CD4-positive, alpha-beta memory T cell (primary cell): ENCODE measurements at places on chromosomes 1 and 21. TPM values are rescaled to one million over a fixed set of nuclear protein-coding genes. Genes with fewer than 3 reads are reported as not detected.

GRCh38 chr1:44059664-44060355 is 28.5 kb upstream of the SLC6A9 start:
- no peaks in the 10 kb centered on the region for H3K4me1 ChIP-seq
- H3K36me3 ChIP-seq = no peaks in the 10 kb centered on the region
- no peak for DNase-seq
- H3K27ac ChIP-seq = no peak overlapping the region
- H3K4me3 ChIP-seq = no peak overlapping the region

GRCh38 chr1:178092878-178093493 is 918 bp upstream of the RASAL2 start:
- no peak overlapping the region for H3K4me3 ChIP-seq
- peaks cover 5% of the 10 kb centered on the region for H3K4me1 ChIP-seq
- peaks cover 22% of the 10 kb centered on the region for H3K27me3 ChIP-seq

GRCh38 chr1:111833334-111833733 is 77.6 kb downstream of the DDX20 start:
- H3K27me3 ChIP-seq = peaks cover 4% of the 10 kb centered on the region
- H3K27ac ChIP-seq = no peak overlapping the region
- H3K4me3 ChIP-seq = no peak overlapping the region

GRCh38 chr1:94325377-94326302 is 88.3 kb upstream of the ARHGAP29 start:
- no peaks in the 10 kb centered on the region for H3K4me1 ChIP-seq
- no peak overlapping the region for H3K27ac ChIP-seq
- peaks cover 3% of the 10 kb centered on the region for H3K27me3 ChIP-seq

DNA sequence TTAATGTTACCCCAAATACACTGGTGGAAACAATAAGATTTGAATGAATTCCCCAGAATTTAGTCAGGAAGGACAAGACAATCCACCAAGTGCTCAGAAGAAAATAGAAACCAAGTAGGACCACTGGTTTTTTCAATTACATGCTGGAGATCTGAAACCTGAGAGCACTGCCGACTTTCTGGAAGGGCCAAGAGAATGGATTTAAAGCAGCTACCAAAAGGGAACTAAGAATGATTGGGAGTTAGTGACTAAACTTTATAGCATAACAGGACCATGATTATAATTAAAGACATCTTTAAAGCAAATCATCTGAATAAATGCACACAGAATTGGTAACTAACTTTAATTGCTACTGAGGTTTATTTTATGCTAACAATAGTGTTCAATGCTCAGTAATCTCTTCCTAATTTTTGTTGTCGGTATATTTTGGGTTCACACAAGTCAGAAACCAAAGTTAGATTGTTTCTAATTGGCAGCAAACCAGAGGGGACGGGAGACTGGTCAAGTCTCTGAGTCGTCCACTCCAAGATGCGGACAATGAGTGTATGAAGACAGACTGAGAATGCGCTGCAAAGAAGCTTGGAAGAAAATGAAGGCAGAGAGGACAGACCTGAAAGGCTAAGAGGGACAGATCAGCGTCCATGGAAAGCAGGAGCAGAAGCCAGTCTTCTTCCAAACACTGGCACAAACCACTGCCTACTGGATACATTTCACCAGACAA is 2.3 kb upstream of the RGS13 start:
- no peak for DNase-seq
- H3K27ac ChIP-seq = no peak overlapping the region
- H3K27me3 ChIP-seq = no peaks in the 10 kb centered on the region
- no peaks in the 10 kb centered on the region for H3K4me1 ChIP-seq
- no peak overlapping the region for H3K4me3 ChIP-seq

DNA sequence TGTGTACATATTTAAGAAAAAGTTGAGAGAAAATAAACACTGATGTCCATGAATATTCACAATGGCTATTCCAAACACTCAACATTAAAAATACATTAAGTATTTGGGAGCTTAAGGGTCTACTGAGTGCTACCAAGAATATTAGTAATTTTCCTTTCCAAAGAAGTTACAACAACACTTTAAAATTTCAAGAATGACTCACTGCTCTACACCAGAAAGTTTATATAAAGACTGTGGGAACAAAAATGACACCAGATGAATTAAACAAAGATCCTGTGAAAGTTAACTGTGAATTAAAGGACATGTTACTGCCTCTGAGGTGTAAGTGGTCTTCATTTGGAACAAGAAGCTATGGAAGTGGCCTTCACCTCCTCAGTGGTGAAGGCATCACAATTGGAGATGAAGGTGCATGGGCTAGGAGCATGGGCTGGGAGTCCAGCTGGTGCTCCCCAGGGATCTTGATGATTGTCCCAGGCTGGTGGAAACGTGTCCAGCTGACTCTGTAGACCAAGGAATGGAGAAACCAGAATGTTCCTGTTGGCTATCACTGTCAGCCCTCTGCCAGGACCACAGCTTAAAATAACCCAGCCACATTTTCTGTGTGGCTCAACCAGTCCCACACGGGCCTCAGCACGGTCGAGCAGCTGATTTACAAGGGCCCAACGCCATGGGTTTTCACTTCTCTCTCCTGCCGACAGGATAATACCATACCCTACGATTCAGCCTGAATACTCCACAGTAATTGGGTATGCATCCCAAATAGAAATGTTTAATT is 28.8 kb downstream of the TAF5L start:
- H3K4me1 ChIP-seq = no peaks in the 10 kb centered on the region
- no peak overlapping the region for H3K4me3 ChIP-seq
- no peaks in the 10 kb centered on the region for H3K27me3 ChIP-seq
- no peak for DNase-seq
- H3K27ac ChIP-seq = no peak overlapping the region

DNA sequence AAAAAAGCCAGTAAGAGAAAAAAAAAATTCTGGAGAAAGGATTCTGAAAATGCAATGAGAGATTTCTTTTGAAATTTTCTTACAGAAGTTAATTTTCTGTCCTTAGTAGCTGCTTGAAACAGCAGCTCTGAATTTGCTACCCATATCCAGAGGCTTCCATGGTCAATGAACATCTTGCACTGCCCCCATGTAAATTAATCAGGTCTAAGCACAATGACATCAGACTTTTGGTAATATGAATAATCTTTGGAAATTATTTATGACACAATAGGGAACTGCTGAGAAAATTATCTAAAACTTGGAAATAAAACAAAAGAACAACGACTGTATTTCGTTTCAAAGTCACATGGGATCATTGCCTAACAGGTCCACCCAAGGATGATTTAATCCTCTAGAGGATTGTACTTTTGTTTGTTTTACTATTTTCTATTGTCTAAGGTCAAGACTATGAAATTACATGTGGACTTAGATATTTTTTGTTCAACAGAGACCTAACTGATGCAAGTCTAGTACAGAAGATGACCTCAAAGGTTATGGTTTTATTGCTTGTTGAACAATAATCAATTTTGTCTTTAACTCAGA is 312.1 kb downstream of the BACH1 start:
- H3K27ac ChIP-seq = no peak overlapping the region
- no peaks in the 10 kb centered on the region for H3K27me3 ChIP-seq
- H3K4me1 ChIP-seq = no peaks in the 10 kb centered on the region
- H3K36me3 ChIP-seq = no peaks in the 10 kb centered on the region

- no peak overlapping the region for H3K4me3 ChIP-seq
- H3K27ac ChIP-seq = no peak overlapping the region
- H3K36me3 ChIP-seq = no peaks in the 10 kb centered on the region
These were observed 64.1 kb downstream of the KIFAP3 start for GRCh38 chr1:170010443-170010842.

The AIM2 gene
- 7.8 TPM for total RNA-seq

GRCh38 chr1:221335161-221336101 is 406.5 kb downstream of the DUSP10 start:
- no peaks in the 10 kb centered on the region for H3K36me3 ChIP-seq
- H3K4me3 ChIP-seq = no peak overlapping the region
- no peaks in the 10 kb centered on the region for H3K4me1 ChIP-seq

The ANGPTL1 gene
- total RNA-seq = not detected

DNA sequence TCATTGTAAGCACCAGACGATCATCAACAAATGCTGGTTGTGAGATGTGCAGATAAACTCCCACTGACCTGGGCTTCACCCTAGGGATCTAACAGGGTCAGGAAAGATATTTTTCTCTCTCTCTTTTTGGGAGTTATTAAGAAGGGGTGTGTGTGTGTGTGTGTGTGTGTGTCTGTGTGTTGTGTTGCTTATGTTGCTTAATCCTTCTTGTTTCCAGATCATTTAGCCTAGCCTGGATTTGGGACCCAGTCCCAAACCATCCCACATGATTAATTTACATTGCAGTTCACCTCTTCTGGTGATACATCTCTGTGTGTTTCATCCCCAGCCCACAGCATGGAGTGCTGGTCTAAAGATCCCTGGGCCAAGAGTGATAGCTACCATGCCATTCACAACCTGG is 122.8 kb upstream of the IPO9 start:
- H3K4me3 ChIP-seq = no peak overlapping the region
- no peak for DNase-seq
- no peak overlapping the region for H3K27ac ChIP-seq
- no peaks in the 10 kb centered on the region for H3K36me3 ChIP-seq
- H3K4me1 ChIP-seq = peaks cover 4% of the 10 kb centered on the region
- no peaks in the 10 kb centered on the region for H3K27me3 ChIP-seq

DNA sequence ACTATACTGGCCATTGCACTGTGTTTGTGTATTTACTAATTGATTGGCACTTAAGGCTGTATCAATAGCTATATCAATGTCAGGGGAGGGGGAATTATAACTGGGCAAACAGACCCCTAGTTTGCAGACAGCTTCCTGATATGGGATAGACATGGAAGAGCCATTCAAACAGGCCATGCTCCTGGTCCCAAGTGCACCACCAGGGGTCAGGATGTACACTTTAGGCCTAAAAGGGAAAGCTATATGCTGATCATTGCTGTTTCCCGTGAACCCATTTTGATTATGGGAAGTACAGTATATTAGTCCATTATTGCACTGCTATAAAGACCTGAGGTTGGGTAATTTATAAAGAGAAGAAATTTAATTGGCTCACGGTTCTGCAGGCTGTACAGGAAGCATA is 124.9 kb upstream of the BACE2 start:
- H3K4me1 ChIP-seq = no peaks in the 10 kb centered on the region
- H3K27me3 ChIP-seq = no peaks in the 10 kb centered on the region
- DNase-seq = no peak
- H3K4me3 ChIP-seq = no peak overlapping the region

DNA sequence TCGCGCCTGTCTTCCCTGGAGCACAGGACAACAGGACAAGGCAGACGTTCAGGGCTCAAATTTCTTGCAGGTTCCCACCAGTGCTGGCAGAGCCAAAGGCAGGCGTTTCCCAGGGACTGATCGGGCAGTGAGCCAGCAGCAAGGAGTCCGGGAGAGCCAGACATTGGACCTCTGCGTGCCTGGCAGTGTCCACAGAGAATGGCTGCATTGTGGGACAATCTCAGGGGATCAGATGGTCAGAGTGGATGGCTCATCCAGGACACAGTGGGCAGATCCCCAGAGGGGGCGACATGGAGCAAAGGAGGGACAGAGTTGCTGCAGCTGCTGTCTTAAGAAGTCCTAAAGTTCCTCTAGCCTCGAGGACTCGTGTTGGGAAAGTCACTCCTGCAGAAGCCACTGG is 4.6 kb downstream of the TMEM63A start:
- no peak for DNase-seq
- peaks cover 56% of the 10 kb centered on the region for H3K36me3 ChIP-seq
- no peaks in the 10 kb centered on the region for H3K27me3 ChIP-seq
- H3K4me3 ChIP-seq = no peak overlapping the region
- H3K4me1 ChIP-seq = peaks cover 68% of the 10 kb centered on the region
- H3K27ac ChIP-seq = peak overlapping the region; percentile 84

GRCh38 chr1:40477678-40478053 is 576 bp downstream of the ZFP69 start:
- no peak for DNase-seq
- peaks cover 13% of the 10 kb centered on the region for H3K4me1 ChIP-seq
- H3K4me3 ChIP-seq = peak overlapping the region; percentile 61
- no peaks in the 10 kb centered on the region for H3K27me3 ChIP-seq
- H3K36me3 ChIP-seq = peaks cover 12% of the 10 kb centered on the region

The CA14 gene
- not detected for total RNA-seq

DNA sequence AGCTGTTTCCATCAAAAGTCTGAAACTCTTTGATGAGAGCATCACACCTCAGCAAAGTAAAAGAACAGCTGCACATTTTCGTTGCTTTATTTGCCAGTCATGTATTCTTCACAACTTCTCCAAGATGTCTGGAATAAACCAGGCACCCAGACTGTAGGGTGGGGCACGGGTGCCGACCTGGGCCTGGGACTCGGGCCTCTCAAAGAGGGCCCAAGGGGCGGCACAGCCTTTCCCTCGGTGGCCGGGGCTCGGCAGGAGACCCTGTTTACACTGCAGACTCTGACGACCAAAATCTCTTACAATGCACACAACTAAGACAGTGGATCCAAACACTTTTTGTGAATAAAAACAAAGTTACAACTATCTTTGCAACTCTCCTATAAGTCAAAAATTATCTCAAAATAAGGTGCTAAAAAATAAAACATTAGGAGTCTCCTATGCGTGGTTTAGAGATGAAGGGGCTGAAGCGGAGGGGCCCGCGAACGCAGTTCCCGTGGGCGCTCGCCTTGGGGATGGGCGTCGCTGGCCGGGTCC is 696 bp downstream of the LSS start:
- no peaks in the 10 kb centered on the region for H3K36me3 ChIP-seq
- H3K4me1 ChIP-seq = peaks cover 28% of the 10 kb centered on the region
- no peaks in the 10 kb centered on the region for H3K27me3 ChIP-seq
- DNase-seq = no peak
- H3K27ac ChIP-seq = peak overlapping the region; percentile 76

The LHX4 gene
- not detected for total RNA-seq

GRCh38 chr1:58922302-58923089 is 138.6 kb upstream of the JUN start:
- peaks cover 16% of the 10 kb centered on the region for H3K4me1 ChIP-seq
- no peak overlapping the region for H3K4me3 ChIP-seq
- H3K27ac ChIP-seq = no peak overlapping the region

- no peak overlapping the region for H3K27ac ChIP-seq
- no peak overlapping the region for H3K4me3 ChIP-seq
- no peaks in the 10 kb centered on the region for H3K27me3 ChIP-seq
These were observed 4.8 kb downstream of the ARPC5 start for GRCh38 chr1:183630748-183631147.

- H3K27me3 ChIP-seq = no peaks in the 10 kb centered on the region
- no peaks in the 10 kb centered on the region for H3K36me3 ChIP-seq
- no peak for DNase-seq
- no peak overlapping the region for H3K4me3 ChIP-seq
These were observed 76.8 kb downstream of the KCNJ15 start for GRCh38 chr21:38333301-38334272.

GRCh38 chr1:26154750-26155149 is 4.1 kb upstream of the FAM110D start:
- no peak for DNase-seq
- H3K27me3 ChIP-seq = no peaks in the 10 kb centered on the region
- no peak overlapping the region for H3K4me3 ChIP-seq
- no peaks in the 10 kb centered on the region for H3K4me1 ChIP-seq
- H3K36me3 ChIP-seq = no peaks in the 10 kb centered on the region

- H3K27ac ChIP-seq = no peak overlapping the region
- H3K27me3 ChIP-seq = no peaks in the 10 kb centered on the region
- peaks cover 6% of the 10 kb centered on the region for H3K36me3 ChIP-seq
- no peak for DNase-seq
- H3K4me1 ChIP-seq = no peaks in the 10 kb centered on the region
- no peak overlapping the region for H3K4me3 ChIP-seq
These were observed 13.5 kb downstream of the TMEM201 start for GRCh38 chr1:9601942-9602793.

- no peak overlapping the region for H3K4me3 ChIP-seq
- no peak overlapping the region for H3K27ac ChIP-seq
- peaks cover 25% of the 10 kb centered on the region for H3K36me3 ChIP-seq
- H3K4me1 ChIP-seq = no peaks in the 10 kb centered on the region
These were observed 11.2 kb downstream of the TMEM9 start for GRCh38 chr1:201142849-201143725.

GRCh38 chr1:167981933-167982332 is 45.1 kb upstream of the MPC2 start:
- H3K27me3 ChIP-seq = no peaks in the 10 kb centered on the region
- no peak overlapping the region for H3K27ac ChIP-seq
- H3K4me3 ChIP-seq = no peak overlapping the region
- H3K36me3 ChIP-seq = no peaks in the 10 kb centered on the region
- no peak for DNase-seq
